ENCODE measurements at places on chromosomes 7 and 10.

DNA sequence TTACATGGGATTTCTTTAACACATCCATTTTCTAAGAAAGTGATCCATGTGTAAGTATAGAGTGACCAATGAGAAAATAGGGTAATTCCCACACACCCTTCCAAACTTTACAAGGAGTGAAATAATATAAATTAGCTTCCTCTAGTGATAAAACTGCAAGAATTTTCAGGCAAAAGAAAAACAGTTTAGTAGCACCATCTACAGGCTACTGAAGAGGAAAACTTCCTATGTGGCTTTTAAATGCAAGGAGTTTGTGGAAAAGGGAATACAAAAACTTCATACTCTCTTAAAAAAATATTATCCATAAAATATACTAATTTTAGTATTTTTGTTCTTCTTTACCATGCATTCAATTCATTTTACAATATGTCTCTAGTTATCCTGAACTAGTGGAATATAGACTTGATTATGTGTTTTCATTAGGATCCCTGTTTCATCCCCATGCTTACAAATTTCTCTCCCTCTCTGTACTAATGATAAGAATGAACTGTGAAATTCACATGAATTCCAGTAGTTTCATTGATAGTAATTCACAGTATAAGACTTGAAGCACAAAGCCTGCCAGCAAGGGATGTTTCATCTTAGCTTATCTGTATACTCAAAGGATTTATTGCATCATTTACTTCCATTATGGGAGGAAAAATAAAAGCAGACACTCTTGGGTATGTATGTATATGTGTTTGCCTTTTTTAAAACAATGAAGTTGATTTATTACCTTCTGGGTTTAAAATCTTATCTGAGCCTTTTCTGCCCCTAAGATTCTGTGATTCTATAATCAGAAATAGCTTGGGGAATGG, 442.9 kb downstream of the AUTS2 start:
- H3K27me3 ChIP-seq, result no peaks in the 10 kb centered on the region
- peak overlapping the region; percentile 4 for H3K27ac ChIP-seq
- no peak overlapping the region for H3K4me3 ChIP-seq
- no peak for DNase-seq
- no peaks in the 10 kb centered on the region for H3K36me3 ChIP-seq
- peaks cover 48% of the 10 kb centered on the region for H3K4me1 ChIP-seq

GRCh38 chr10:90432866-90433265, 425.0 kb downstream of the HTR7 start:
- no peaks in the 10 kb centered on the region for H3K27me3 ChIP-seq
- H3K4me3 ChIP-seq, result no peak overlapping the region

DNA sequence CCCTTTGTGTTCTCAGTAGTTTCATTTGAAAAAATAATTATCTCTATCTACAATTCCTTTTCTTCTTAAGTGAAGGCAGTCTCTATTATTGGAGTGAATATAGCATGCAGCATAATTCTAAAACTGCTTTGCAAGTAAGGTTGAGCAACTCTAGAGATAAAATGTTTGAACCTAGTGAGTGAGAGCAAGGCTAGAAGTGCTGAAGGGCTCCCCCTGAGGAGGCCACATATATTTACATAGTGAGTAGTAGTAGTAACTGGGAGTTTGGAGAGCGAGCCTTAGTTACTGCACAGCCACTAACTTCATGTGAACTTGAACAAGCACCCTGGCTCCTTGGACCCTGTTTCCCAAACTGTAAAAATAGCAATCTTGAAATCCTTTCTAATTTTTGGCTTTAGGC, 141.5 kb upstream of the DKK1 start:
- H3K4me3 ChIP-seq, result no peak overlapping the region
- H3K4me1 ChIP-seq, result no peaks in the 10 kb centered on the region
- no peak overlapping the region for H3K27ac ChIP-seq
- no peaks in the 10 kb centered on the region for H3K27me3 ChIP-seq
- H3K36me3 ChIP-seq, result peaks cover 21% of the 10 kb centered on the region

DNA sequence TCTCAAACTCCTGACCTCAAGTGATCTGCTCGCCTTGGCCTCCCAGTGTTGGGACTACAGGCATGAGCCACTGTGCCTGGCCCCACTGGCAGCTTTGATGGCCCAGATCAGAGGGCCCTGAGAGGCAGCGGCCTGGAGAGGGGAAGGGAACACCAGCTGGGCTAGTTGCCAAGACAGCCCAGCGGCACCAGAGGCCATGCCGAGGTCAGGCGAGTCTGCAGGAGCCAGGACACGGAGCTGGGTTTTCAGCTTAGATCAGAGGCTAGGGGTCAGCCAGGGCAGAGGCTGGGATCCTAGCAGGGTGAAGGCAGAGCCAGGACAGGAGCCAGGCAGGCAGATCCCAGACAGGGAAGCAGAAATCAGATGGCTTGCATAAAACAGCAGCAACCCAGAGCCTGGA, 92.9 kb downstream of the MYL10 start:
- no peak for DNase-seq
- H3K27me3 ChIP-seq, result no peaks in the 10 kb centered on the region
- no peaks in the 10 kb centered on the region for H3K36me3 ChIP-seq

All from mesothelial cell of epicardium (in vitro differentiated cells).